ENCODE measurements at places on chromosomes 5 and 9. TPM values are rescaled to one million over a fixed set of nuclear protein-coding genes. Genes with fewer than 3 reads are reported as not detected.

DNA sequence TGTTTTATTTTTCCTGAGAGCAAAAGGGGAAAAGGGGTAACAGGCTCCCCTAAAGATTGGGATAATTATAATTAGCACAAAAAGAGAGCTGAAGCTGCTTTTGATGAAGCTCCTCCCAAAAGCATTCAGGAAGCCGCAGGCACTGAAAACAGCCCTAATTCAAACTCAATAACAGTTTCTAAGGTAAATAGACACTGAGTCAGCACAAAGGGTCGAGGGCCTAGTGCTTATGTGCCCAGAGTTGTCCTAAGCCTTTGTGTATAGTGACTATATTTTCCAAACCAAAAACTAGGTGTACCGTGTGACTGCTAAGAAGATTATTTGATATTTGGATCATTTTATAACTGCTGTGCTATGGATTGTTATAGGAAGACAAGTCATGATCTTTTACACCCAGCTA is 67.7 kb downstream of the HMHB1 start:
- no peak for DNase-seq

GRCh38 chr5:174839196-174839595 is 114.8 kb downstream of the MSX2 start:
- DNase-seq = no peak

- no peak for DNase-seq
Observed at GRCh38 chr5:137366526-137366925, 132.6 kb downstream of the SPOCK1 start.

DNA sequence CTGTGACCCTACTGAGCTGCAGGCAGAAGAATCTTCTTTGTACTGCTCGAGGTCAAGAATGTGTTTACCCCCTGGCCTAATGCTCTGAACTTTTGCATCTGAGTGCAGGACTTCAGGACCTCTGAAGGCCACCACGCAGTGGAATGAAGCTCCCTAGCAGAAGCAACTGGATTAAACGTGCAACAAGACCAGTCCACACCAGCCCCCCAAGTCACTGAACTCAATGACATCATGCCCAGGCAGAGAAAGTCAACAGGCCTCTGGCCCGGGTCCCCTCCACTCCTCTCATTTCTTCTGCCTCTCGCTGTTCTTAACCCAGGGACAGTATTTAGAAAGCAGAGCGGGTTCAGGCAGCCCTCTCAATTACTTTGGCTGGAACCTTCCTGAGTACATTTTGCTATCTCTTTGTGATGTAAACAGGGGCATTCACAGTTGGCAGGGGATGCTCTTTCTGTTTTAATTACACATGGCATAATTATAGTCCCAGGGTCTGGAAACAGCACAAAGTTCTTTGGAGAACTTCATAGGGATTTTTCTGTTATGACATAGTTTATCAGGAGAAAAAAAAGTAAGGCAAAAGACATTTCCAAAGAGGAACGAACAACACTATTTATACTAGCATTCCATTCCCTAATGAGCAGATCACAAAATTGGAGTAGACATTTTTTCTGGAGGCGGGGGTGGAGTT is 108.2 kb upstream of the SPATA31D4 start:
- DNase-seq = no peak

- no peak for DNase-seq
Observed at GRCh38 chr5:74123929-74124328, 497.9 kb downstream of the ARHGEF28 start.

- no peak for DNase-seq
Observed at GRCh38 chr9:3689555-3689954, 163.8 kb upstream of the RFX3 start.

- no peak for DNase-seq
Observed at GRCh38 chr5:165242646-165243045, 1737.2 kb downstream of the MAT2B start.

GRCh38 chr5:143516249-143516648 is 112.8 kb upstream of the NR3C1 start:
- no peak for DNase-seq

DNA sequence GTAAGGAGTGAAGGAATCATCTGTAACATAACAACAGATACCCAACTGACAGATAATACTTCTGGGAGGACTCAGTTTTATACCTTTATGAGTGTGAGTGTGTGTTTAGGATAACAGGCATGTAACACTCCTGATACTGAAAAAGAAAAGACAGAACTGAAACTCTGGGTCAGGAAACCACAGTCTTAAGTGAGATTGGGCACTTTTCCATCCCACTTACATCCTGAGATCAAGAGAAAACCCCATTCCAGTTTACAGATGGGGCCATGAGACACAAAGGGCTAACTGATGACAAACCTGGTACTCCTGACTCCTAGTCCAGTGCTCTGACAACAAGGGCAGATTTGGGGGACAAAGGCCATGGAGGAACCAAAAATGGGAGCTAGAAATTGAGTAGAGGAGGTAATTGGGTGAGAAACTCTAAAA is 18.0 kb downstream of the IL5 start:
- no peak for DNase-seq

- no peak for DNase-seq
Observed at GRCh38 chr5:97072696-97073095, 69.7 kb downstream of the LIX1 start.

- DNase-seq = no peak
Observed at GRCh38 chr9:90803860-90804593, 2.4 kb downstream of the SYK start.

DNA sequence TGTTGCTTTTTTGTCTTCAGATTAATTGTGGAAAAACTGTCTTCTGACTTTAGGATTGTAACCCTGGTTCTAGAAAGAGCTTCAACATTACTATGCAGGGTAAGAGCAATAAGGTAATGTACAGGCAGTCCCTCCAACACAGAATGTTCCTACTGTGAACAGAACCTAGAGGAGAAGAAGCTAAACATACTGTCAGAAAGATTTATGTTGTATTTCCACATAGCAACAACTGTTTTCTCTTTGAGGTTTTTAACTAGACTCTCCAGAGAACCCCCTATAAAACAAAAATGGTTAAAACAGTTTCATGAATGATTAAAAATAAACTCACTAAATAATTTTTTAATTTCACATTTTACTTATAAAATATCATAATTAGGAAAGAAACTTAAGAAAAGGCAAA is 64.3 kb upstream of the NAA35 start:
- DNase-seq = no peak

GRCh38 chr5:148205044-148205806 is 2.4 kb downstream of the SPINK6 start:
- no peak for DNase-seq

GRCh38 chr9:82930116-82930515 is 132.8 kb downstream of the RASEF start:
- DNase-seq = no peak

GRCh38 chr9:34334337-34334824 is 5.0 kb downstream of the NUDT2 start:
- no peak for DNase-seq

DNA sequence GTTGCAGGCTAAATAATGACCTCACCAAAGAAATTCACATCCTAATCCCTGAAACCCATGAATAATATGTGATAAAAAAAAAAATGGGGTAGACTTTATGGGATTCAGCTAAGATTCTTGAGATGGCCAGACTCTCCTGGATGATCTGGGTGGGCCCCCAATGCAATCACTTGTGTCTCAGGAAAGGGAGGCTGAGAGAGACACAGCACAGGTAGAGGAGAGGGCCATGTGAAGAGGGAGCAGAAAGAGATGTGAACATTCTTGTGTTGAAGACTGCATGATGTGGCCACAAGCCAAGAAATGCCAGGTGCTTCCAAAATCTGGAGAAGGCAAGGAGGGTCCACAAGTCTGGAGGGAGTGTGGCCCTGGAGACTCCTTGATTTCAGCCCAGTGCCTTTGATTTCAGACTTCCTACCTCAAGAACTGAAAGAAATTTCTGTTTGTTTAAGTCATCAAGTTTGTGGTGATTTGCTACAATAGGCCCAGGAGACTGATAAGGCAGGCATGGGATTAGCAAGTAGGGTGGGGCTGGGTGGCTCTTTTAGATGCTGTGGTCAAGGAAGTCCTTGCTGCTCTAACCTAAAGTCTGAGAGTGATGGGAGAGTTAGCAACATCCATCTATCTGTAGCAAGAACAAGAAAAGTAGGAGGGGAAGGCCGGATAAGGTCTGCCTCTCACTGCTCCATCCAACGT is 86.6 kb upstream of the FAM120A start:
- no peak for DNase-seq

GRCh38 chr5:120516805-120517204 is 52.7 kb downstream of the PRR16 start:
- no peak for DNase-seq

- DNase-seq = peak; percentile 66
Observed at GRCh38 chr9:93183663-93184431, at the start of gene WNK2. Gene WNK2 (plus strand): TSS chr9:93184139. CDS start chr9:93184930, 791 bp downstream.

The DNAH5 gene
- 4.2 TPM for total RNA-seq

The IGFBPL1 gene
- 4.6 TPM for total RNA-seq

The HTR1A gene
- total RNA-seq = not detected

The KIAA1958 gene
- total RNA-seq = 10.5 TPM

The SPATA31A3 gene
- total RNA-seq = not detected

The TSSK1B gene
- not detected for total RNA-seq

The HMMR gene
- total RNA-seq = 52.7 TPM

Data from Calu3 (cell line).